ENCODE measurements at places on chromosomes 7 and 10. TPM values are rescaled to one million over a fixed set of nuclear protein-coding genes. Genes with fewer than 3 reads are reported as not detected.

DNA sequence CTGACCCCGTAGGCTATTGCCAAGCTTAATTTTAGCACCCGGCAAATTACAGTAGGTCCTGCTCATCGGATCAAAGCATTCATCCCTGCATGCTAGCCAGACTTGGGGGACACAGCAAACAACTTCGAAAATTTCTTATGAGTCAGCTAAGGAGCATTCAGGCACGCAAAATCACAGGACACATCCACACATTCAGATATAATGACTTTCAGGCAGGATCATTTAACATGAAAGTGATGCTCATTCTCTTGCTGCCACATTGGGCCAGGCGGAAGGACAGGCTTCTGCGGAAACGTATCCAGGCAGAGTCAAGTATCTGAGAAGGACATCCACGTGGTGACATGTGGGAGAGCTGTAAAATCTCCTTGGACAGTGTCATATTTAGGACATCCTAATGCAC lies 474.0 kb upstream of the NRP1 start:
- no peaks in the 10 kb centered on the region for H3K4me1 ChIP-seq
- no peak for DNase-seq
- no peaks in the 10 kb centered on the region for H3K36me3 ChIP-seq

CALCR gene
- 0.20 TPM for total RNA-seq

- H3K4me3 ChIP-seq, result no peak overlapping the region
- no peaks in the 10 kb centered on the region for H3K4me1 ChIP-seq
- H3K27ac ChIP-seq, result no peak overlapping the region
- no peaks in the 10 kb centered on the region for H3K27me3 ChIP-seq
- H3K36me3 ChIP-seq, result no peaks in the 10 kb centered on the region
- no peak for DNase-seq
These were observed 12.2 kb downstream of the AQP1 start for GRCh38 chr7:30923774-30924413.

PRSS37 gene
- total RNA-seq, result not detected

GRCh38 chr10:71343392-71343773 lies 24.3 kb downstream of the SLC29A3 start:
- H3K27ac ChIP-seq, result no peak overlapping the region
- no peaks in the 10 kb centered on the region for H3K27me3 ChIP-seq

DNA sequence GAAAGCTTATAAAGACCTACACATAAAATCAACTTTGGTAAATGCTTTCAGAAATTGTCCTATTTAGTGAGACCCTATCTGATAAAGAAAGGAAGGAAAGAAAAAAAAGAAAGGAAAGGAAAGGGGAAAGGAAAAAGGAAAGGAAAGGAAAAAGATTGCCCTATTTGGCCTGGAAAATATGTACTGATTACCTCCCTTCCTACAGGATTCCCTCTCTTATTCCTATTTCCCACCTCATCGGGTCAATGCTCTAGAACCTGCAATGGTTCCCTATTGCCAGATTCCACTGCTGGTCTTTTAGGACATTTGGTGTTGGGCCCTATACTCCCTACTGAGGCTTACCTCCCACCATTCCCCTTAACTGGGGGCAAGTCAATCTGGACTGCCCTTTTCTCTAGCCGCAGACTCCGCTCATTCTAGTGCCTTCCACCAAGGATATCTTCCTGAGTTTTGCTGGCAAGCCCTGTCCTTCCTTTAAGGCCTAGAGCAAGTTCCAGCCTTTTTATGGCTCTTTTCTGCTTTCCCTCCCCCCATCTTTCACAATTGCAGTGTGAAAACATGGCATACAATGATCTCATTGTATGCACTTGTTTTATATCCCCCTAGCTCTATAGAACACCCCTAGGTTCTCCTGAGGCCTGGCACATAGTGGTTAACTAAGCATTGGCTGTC lies 4.4 kb downstream of the DDIT4 start:
- H3K27ac ChIP-seq, result no peak overlapping the region
- no peaks in the 10 kb centered on the region for H3K27me3 ChIP-seq
- H3K36me3 ChIP-seq, result peaks cover 11% of the 10 kb centered on the region
- no peak for DNase-seq
- H3K4me3 ChIP-seq, result no peak overlapping the region
- H3K4me1 ChIP-seq, result peaks cover 27% of the 10 kb centered on the region

ENO4 gene
- 3.1 TPM for total RNA-seq

Data from lung (tissue), 17 donors.